ENCODE measurements at places on chromosomes 7 and 10.

GRCh38 chr7:151436446-151437158, 3.3 kb downstream of the CRYGN start:
- DNase-seq, result no peak

- no peak for DNase-seq
Measured at GRCh38 chr7:55100544-55101327, 81.9 kb downstream of the EGFR start.

- DNase-seq, result no peak
Measured at GRCh38 chr7:22482503-22482902, 17.5 kb downstream of the STEAP1B start.

GRCh38 chr10:86936661-86937501, 20.5 kb downstream of the MMRN2 start:
- DNase-seq, result no peak

DNA sequence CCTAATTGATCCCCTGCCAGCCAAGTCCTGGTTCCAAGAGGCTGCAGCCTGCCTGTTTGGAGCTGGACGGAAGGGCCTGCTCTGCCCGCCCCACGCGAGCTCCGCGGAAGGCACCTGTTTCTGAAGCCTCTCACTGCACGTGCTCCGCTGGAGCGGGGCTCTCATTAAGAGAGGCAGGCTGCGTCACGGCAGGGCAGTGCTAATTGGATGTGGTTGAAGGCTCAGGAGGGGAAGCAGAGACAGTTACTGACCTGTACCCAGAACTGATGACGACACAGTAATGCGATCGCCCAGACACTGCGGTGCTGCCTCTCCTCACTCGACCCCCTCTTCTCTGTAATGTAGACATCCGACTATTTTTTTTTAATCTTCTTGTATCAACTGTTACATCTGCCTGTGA, 411.1 kb upstream of the MGMT start:
- no peak for DNase-seq

- no peak for DNase-seq
Measured at GRCh38 chr7:71548746-71549145, 416.8 kb downstream of the GALNT17 start.

DNA sequence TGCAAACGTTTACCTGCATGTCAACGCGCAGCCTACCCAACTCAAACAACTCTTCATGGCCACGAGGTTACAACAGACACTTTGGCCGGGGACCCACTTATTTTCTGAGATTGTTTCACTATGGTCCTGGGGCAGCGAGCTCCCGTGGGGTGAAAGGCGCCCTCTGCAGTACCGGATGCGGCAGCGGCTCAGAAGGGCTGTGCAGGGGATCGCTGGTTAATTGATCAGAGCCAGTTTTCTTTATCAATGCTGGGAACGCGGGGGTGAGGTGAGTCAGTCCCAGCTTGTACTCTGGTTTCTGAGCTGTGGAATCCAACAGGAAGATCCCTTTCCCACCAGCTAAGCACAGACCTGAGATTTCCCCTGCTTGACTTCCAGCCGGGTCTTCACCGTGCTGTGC, 366.5 kb upstream of the KLF6 start:
- no peak for DNase-seq

GRCh38 chr7:30888747-30889146, 22.9 kb upstream of the AQP1 start:
- no peak for DNase-seq

GRCh38 chr7:1647961-1648672, 22.0 kb upstream of the ELFN1 start:
- DNase-seq, result no peak

- DNase-seq, result peak; percentile 13
Measured at GRCh38 chr7:108875139-108875538, 305.5 kb downstream of the DNAJB9 start.

GRCh38 chr10:98572594-98572993, 125.9 kb upstream of the HPS1 start:
- DNase-seq, result no peak

DNA sequence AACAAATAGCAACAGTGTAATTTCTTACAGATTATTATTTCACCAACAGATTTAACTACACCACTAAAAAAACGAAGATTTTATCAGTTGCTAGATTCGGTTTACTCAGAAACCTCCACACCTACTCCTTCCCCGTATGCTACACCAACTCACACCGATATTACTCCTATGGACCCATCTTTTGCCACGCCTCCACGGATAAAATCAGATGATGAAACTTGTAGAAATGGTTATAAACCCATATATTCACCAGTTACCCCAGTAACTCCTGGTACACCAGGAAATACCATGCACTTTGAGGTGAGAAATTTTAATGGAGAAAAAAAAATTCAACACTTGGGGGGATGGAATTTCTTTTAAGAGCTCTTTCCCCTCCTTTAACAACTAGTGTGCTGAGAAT, 92.5 kb downstream of the KMT2E start:
- no peak for DNase-seq

- peak; percentile 16 for DNase-seq
Measured at GRCh38 chr10:27743012-27743876, 2.4 kb downstream of the MKX start.

GRCh38 chr7:94848531-94848930, 58.9 kb upstream of the PPP1R9A start:
- no peak for DNase-seq

DNA sequence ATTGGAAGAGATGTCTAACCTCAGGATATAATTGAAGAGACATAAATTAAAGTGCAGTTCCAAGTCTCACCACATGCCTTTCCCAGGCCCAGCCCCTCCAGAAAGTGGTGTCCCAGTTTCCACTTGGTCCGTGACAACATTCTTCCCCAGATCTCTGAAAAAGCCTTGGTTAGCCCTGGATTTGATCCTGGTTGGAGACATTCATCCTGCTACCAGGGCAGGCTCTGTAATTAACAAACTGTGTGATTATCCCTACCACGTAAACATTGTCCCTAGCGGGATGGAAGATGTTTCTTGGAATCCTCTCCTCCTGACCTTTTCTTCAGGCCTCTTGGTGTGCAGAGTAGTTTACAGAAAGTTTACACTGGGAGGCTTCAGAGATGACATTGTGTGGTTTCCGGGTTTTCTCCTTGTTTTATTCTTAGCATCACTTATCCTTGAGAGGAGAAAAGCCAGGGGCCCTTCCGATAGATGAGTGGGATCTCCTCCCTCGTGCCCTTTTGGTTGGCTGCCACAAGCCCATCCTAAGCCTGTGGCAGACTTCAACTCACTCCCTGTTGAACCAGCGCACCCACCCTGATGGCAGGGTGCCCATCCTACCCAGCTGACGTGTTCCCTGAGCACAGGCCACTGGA, 83.8 kb downstream of the COL13A1 start:
- DNase-seq, result no peak

- DNase-seq, result no peak
Measured at GRCh38 chr7:38102507-38102906, 75.5 kb upstream of the STARD3NL start.

- DNase-seq, result no peak
Measured at GRCh38 chr10:128042131-128042610, 84.1 kb downstream of the MKI67 start.

GRCh38 chr10:110777661-110778060, 94.1 kb upstream of the PDCD4 start:
- DNase-seq, result no peak

DNA sequence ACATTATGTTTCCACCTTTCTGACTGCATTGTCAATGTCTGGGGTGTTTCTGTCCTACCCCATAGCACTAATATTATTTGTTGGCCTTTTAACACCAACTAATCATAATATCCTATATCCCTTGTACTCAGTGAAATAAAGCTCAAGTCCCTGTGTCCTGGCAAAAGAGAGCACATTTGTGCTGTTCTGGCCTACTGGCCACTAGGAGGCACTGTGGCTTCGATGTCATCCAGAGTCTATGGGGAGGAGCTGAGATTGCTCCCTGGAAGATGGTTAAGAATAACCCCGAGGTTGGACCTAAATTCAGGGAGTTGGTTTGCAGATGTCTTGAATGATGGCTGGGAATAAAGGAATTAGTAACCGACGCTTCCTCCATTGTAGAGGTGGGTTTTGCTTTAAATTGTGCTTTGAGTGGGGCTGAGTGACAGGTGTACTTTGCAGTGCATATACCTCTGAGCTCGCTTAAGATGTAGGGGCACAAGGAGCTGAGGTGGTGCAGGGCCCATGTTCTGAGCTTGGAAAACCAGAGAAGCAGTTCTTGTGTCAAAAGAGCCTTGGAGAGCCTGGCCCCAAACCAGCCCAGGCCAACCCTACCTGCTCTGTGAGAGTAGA, 191.2 kb upstream of the PRSS1 start:
- DNase-seq, result peak; percentile 38

- DNase-seq, result no peak
Measured at GRCh38 chr10:69749178-69750010, 52.3 kb upstream of the COL13A1 start.

- DNase-seq, result no peak
Measured at GRCh38 chr10:15620337-15620736, 99.4 kb downstream of the ITGA8 start.

- DNase-seq, result no peak
Measured at GRCh38 chr7:44944821-44945220, 34.0 kb downstream of the MYO1G start.

- no peak for DNase-seq
Measured at GRCh38 chr7:1246160-1246870, 13.6 kb downstream of the UNCX start.

GRCh38 chr7:94442639-94443038, 47.9 kb downstream of the COL1A2 start:
- DNase-seq, result no peak

DNA sequence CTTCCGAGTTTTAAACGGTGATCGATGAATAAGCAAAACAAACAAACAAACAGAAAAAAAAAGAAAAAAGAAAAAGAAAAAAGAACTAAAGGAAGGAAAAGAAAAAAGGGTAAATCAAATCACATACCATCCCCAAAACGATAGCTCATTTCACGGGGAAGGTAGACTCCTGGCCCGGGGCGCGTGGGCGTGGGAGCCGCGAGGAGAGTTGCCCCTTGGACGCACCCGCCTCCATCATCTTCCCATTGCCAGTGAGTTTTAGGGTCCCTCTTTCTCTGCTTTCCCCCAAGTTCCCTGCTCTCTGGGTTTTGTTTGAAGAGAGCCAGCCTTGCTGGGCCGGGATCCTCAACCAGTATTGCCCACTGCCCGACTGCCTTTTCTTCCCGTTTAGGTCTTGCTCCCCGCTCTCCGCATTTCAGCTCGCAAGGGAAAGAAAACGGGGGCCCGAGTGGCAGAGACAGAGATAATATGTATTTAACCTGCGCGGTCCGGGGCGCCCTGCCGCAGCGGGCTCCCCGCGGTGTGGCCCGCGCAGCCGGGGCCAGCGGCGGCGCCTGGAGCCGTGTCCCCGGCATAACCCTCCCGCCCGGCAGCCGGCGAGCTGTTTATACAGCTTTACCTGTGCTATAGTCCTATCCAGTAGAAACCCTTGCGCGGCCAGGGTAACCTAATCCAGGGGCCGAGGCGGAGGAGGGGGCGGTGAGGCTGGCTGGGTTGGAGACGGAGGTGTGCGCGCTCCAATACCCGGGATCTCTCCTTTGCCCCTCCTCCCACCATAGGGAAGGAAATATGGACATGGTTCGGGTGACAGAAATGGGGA, 5.2 kb upstream of the GATA3 start:
- no peak for DNase-seq

DNA sequence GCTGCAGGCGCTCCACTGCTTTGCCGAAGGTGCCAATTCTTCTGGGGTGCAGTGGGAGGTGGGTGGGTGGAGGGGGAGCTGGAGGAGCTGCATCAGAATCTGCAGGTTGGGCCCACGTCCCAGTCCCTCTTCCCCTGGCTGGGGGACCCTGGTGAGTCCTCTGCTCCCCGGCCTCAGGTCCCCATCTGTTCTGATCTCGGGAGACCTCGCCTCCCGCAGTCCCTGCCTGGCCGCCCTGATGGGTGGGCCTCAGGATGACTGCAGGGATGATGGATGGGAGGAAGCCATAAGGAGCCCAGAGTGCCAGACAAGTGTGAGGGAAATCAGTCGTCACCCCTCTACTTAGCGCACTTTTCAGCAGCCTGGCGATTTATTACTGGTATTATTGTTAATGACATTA, 89.3 kb upstream of the PCBD1 start:
- DNase-seq, result no peak

- no peak for DNase-seq
Measured at GRCh38 chr10:61124756-61125530, 181.0 kb upstream of the RHOBTB1 start.

- DNase-seq, result no peak
Measured at GRCh38 chr7:64562256-64562625, 630 bp downstream of the ZNF680 start.

DNA sequence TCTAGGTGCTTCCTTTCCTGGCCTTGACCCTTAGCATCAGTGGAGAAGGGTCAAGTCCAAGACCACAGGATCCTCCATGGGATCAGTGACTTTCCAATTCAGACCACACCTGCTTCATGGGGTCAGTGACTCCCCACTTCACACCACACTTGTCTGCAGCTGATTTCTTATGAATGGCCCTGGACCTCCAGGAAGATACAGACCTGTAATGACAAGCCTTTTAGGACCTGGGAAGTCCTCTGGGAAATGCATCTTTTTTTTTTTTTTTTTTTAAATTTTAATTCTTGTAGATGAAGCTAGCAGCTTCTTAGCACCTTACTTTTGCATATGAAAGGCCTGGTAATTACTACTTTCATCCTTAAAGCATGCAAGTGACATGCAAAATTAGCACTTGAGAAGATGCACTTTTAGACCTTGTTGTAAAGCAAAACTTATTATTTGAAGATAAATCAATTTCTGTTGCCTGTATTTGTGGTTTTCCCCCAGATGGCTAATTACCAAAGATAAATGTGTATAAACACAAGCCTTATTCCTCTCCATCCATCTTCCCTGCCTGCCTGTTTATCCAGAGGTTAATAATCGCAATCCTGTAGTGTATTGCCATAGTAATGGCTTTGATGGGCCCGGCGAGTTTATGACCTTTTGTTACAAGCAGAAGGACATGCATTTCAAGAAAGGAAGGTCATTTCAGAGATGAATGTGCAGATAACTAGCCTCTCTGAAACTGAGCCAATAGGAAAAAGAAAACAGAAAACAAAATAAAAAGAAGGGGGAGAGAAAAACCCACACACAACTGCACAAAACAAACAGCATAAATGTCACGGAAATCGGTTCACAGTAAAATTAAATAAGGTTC, 1018.7 kb downstream of the TYW1 start:
- DNase-seq, result no peak

GRCh38 chr7:116780521-116780920, 81.9 kb upstream of the CAPZA2 start:
- DNase-seq, result no peak

- DNase-seq, result no peak
Measured at GRCh38 chr7:115984105-115984504, 46.5 kb downstream of the TFEC start.

- DNase-seq, result no peak
Measured at GRCh38 chr7:94969434-94970084, 62.2 kb downstream of the PPP1R9A start.

Measured in stimulated activated CD4-positive, alpha-beta T cell treated with anti-CD3 and anti-CD28 coated beads, Interleukin-4, amount 100 ng/mL, for 48 hours (primary cell).